ENCODE measurements at places on chromosomes 1 and 21. TPM values are rescaled to one million over a fixed set of nuclear protein-coding genes. Genes with fewer than 3 reads are reported as not detected.

GRCh38 chr1:169289016-169289415 lies 78.6 kb downstream of the NME7 start:
- no peak for DNase-seq

Gene RGSL1
- total RNA-seq, result not detected

DNA sequence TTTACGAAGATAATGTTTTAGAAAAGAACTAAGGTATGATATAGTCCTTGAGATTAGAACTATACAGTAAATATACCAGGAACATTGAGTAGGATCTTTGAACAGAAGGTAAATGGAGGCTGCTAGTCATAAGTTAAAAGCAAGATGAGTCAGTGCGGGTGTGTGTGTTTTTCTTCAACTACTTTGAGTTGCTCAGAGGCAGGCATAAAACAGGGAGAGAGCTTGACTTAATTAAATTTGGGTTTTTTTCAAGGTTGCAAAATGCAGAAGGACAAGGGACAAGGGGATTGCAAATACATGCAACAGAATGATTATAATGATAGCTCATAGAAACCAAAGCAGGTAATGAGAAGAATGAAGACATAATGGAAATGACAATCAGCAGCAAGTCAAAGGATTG lies 815.1 kb downstream of the NCAM2 start:
- no peak for DNase-seq

GRCh38 chr1:25182629-25183028 lies 49.7 kb downstream of the SYF2 start:
- no peak for DNase-seq

DNA sequence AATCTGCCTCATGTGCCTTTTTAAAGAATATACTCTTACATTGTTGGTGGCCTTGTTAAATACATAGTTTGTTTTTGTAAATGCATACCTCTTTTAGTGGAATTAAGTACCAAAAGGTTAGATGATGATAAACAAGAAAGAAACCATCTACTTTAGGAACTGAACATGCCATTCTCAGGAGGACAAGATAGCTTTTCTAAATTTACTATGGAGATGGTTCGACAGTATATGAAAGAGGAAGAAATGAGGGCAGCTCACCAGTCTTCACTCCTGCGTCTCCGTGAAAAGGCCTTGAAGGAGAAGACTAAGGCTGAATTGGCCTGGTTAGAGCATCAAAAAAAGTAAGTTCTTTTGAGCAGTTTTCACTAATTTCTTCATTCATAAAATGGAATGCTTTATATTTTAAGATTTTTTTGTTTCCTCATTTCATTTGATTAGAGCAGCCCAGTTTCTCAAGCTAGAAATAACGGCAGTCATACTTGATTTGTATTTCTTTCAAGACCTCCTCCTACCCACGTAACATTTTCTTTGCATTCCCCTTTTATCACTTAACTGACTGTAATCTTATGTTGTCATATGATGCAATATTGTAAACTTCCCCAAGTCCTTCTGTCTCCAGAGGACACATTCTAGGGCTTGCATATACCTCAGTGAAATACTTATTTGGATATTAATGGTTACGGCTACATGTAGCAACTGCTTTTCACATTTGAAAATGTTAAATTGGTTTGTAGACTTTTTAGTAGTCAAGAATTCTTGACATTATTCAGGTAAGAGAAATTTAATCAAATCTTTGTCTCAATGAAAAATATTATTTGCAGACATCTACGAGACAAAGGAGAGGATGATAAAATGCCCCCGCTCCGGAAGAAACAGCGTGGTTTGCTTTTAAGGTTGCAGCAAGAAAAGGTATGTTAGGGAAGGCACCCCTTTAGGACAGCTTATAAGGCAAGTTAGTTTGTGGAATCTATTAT lies 99.3 kb downstream of the CEP350 start:
- no peak for DNase-seq

GRCh38 chr1:23810818-23811540 lies 10.4 kb upstream of the GALE start:
- DNase-seq, result peak; percentile 82

Gene CTNNBIP1
- total RNA-seq, result 20.0 TPM

Gene TP73
- total RNA-seq, result 0.63 TPM

GRCh38 chr1:2290595-2291510 lies 62.7 kb downstream of the SKI start:
- DNase-seq, result peak; percentile 72

DNA sequence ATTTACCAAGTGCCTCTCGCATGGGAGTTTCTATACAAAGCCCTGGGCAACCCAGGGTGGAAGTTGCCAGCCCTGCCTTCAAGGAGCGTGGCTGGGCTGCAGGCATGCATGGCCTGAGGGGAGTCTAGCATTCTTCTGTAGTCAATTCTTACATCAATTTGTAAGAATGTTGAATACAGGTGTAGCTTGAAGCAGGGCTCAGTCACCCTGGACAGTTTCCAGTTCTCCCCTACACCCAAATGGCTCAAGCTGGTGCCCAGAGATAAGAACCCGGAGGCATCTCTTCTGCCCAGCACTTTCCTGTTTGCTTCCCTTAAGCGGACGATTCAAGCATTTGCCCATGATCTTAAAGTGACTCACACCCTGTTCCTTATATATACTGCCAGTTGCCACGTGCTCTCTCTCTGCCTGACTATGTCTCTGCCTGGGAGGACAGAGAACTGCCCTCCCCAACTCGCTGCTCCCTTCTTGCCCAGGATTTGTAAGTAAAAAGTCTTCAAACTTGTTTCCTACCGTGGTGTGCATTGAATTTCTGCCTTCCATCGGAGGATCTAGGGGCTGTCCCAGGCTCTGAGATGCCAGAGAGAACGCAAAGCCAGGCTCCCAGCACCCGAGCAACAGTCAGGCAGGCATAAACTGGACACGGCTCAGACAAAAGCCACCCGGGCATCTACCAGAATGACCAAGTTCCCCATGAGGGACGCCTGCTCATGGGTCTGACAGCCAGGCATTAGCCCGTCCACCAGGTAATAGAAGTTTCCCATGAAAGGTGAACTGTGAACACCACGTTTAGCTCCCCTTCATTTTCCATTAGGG lies 50.9 kb upstream of the AJAP1 start:
- no peak for DNase-seq

Gene CAMK1G
- 0.60 TPM for total RNA-seq

GRCh38 chr1:160423966-160424365 lies 23.6 kb downstream of the VANGL2 start:
- DNase-seq, result no peak

Gene ZNF691
- 5.9 TPM for total RNA-seq

Gene KRTAP7-1
- not detected for total RNA-seq

Gene C1orf226
- 29.1 TPM for total RNA-seq

DNA sequence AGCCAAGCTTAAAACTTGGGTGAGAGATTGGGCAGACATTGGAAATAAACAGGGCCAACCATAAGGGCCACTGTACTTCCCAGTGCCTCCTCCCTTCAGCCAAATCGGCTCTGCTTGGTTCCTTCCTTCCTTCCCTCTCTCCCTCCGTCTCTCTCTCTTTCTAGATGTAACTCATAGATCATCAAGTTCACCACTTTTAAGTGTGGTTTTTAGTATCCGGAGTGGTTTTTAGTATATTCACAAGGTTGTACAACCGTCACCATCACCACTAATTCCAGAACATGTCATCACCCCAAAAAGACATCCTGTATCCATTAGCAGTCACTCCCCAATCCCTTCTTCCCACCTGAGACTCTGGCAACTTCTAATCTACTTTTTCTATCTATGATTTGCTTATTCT lies 51.0 kb downstream of the MYSM1 start:
- DNase-seq, result no peak

GRCh38 chr1:36384542-36385409 lies 948 bp downstream of the STK40 start:
- peak; percentile 87 for DNase-seq

DNA sequence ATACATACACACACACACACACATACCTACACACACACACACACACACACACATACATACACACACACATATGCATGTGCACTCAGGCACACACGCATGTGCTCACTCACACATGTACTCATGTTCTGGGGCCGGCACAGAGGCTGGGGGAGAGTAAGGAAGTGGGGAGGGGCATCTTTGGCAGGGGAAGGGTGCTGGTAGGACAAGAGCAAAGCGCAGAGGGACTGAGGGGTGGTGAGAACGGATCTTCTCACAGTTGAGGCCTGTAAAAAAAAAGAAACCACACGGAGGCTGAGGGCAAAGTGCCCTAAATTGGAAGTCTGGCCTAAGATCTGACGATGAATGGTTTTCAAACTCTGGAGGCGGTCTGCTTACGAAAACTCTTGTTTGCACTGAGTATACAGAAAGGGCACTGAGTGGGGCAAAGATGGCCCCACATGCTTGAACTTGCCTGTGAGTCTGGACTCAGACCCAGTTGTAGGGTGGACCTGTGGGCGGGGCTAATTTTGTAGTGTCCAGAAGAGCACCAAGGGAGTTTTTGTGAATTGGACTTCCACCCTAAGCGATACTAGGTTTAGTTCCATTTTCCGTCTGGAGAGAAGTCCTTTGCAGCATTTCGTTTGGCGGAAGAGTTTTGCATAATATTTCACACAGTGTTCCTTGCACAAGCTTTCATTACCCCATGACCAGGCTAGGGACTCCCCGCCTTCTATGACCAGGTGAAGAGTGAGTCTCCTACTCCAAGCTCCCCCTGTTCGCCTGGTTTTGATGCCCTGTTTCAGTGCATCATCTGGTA lies 79.3 kb upstream of the LYST start:
- no peak for DNase-seq

DNA sequence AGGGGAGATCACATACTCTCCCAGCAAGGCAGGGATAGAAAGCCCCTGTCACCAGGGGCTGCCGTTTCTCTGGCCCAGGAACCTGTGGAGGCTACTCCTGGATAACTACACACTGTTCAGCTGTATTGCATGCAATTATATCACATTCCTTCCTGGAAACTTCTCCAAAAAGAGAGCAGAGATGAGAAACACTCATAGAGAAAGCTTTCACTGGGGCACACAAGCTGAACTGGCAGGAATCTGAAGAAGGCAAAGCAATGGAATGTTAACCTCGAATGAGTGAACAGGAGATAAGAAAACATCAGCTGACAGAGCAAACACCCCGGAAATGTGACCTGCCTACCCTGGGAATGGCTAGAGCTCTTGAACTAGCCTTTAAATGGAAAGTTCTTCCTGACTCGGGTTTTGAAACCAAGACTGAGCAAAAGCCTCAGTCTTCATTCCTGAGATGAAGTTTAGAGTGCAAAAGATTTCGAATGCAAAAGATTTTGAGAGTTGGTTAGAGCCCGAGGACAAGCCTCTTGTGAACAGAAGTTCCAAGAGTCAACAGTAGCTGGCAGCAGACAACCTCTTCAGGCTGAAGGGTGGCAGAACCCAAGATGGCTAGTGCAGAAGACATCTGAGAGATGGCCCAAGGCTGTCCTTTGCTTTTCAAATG lies 32.3 kb downstream of the CCN1 start:
- DNase-seq, result peak; percentile 27

Gene MMP23B
- total RNA-seq, result 8.7 TPM

- DNase-seq, result no peak
Measured at GRCh38 chr1:113940365-113941244, 11.5 kb downstream of the HIPK1 start.

Gene NMNAT2
- 0.29 TPM for total RNA-seq

Gene SLAMF1
- 1.6 TPM for total RNA-seq

Gene OR10J1
- not detected for total RNA-seq

GRCh38 chr1:48250572-48250971 lies 28.1 kb downstream of the SLC5A9 start:
- DNase-seq, result peak; percentile 54

GRCh38 chr1:80218112-80218511 lies 1211.6 kb upstream of the ADGRL4 start:
- no peak for DNase-seq

Gene HMGCS2
- total RNA-seq, result 270 TPM

Gene TMPRSS3
- total RNA-seq, result 0.35 TPM

- DNase-seq, result peak; percentile 74
Measured at GRCh38 chr1:12409681-12410080, 179.9 kb downstream of the VPS13D start.

Gene CFHR5
- not detected for total RNA-seq

Gene PGLYRP4
- total RNA-seq, result not detected

DNA sequence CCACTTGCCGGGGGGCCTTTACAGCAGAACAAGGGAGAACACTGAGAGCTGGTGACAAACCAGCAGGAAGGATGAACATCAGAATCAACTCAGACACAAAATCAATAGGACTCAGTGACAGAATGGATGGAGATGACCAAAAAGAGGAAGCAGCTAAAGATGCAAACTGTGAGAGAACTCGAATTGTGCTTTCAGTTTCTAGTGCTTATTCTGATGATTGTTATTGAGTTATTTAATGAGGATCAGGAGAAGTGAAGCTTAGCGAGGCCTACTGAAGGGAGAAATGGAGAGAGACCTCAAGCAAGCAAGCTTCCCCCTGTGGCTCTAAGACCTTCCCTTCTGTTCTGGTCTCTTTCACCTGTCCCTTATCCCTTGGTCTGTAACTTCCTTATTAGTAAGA lies 30.3 kb upstream of the TMEM125 start:
- DNase-seq, result no peak

Gene S100A7A
- not detected for total RNA-seq

DNA sequence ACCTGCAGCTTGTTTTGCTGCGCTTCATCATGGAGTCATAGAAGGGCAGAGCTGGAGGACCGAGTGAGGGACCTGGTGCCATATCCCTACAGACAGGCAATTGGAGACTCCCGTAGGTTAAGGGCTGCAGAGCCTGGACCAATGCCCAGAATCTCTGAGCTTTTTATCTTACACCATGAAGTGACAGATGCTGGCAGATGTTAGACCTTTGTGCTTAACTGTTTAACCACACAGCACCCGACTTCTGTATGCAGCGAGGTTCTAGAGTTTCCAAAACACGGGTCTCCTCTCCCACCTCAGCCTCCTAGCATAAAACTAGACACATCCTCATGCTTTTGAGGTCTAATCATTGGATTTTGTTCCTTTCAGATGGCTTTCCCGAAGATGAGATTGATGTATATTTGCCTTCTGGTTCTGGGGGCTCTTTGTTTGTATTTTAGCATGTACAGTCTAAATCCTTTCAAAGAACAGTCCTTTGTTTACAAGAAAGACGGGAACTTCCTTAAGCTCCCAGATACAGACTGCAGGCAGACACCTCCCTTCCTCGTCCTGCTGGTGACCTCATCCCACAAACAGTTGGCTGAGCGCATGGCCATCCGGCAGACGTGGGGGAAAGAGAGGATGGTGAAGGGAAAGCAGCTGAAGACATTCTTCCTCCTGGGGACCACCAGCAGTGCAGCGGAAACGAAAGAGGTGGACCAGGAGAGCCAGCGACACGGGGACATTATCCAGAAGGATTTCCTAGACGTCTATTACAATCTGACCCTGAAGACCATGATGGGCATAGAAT lies 47.6 kb downstream of the B3GALT5 start:
- peak; percentile 76 for DNase-seq

Gene SNX7
- total RNA-seq, result 43.5 TPM

DNA sequence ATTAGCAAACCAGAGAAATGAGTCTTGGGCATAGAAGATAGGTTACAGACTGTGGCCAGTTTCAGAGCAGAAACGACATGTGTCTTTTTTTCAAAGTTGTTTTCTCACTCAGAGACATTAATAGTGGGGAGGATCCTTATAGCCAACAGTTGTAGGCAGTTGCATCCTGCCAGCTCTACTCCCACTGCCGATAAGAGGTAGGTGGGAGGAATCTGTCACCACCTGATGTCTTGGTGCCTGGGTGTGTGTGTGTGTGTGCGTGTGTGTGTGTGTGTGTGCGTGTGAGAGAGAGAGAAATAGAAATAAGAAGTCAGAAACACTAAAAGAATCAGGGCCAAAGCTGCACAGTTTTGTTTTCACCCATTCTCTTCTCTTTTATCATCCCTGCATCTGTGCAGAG lies 219.5 kb downstream of the ZP4 start:
- DNase-seq, result no peak

GRCh38 chr1:172252321-172252720 lies 168.2 kb upstream of the C1orf105 start:
- DNase-seq, result no peak

Gene FBXO2
- total RNA-seq, result 8.6 TPM
